ENCODE measurements at places on chromosomes 2 and 18.
A peak's percentile ranks its signal among the peaks of the same experiment; 100 is the strongest.

DNA sequence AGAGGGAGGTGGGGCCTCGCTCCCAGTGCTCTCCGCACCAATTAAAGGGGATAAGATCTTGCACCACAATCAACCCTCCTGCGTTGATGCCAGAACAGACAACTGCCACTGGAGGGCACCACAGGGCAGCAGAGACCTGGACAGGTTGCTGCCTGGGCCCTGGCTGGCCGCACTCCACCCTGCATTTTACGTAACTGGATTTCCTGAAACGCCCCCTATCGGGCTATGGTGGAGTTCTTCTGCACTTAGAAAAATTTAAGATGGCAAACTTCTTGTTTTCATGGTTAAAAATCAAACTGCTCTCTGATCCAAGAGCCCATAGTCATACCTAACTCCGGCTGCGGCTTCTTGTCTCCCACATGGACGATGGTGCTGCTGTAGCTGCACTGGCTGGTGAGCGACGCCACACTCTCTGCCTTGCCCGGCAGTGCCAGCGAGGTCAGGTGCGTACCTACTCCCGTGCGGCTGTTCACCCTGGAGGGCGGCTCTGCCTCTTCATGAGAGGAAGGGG is 16.8 kb upstream of the HES6 start:
- DNase-seq, result peak; percentile 74
- H3K36me3 ChIP-seq, result peaks cover 96% of the 10 kb centered on the region
- H3K27ac ChIP-seq, result no peak overlapping the region
- no peaks in the 10 kb centered on the region for H3K27me3 ChIP-seq
- no peaks in the 10 kb centered on the region for H3K4me1 ChIP-seq
- no peak overlapping the region for H3K4me3 ChIP-seq

GRCh38 chr2:189350540-189351209 is 90.6 kb upstream of the WDR75 start:
- DNase-seq, result no peak
- no peak overlapping the region for H3K27ac ChIP-seq
- no peaks in the 10 kb centered on the region for H3K27me3 ChIP-seq
- H3K36me3 ChIP-seq, result no peaks in the 10 kb centered on the region
- no peak overlapping the region for H3K4me3 ChIP-seq

- no peak overlapping the region for H3K4me3 ChIP-seq
- no peak for DNase-seq
- no peaks in the 10 kb centered on the region for H3K4me1 ChIP-seq
- no peaks in the 10 kb centered on the region for H3K36me3 ChIP-seq
Observed at GRCh38 chr18:44386401-44386800, 294.3 kb upstream of the SETBP1 start.

DNA sequence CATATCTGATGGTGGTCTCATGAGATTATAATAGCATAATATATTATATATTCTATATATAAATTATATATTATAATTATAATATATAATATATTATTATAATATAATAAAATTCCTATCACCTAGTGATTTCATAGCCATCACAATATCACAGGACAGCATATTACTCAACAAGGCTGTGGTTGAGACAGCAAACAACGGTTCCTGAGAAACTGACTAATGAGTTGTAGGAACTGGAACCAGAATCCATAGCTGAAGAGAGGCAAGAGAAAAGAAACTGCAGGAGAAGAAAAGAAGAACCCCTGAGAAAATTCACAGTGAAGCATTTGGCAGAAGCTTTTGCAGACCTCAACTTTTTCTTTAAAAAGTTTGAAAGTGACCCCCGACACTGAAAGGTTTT is 84.0 kb downstream of the BCL2L11 start:
- H3K4me1 ChIP-seq, result peaks cover 16% of the 10 kb centered on the region
- DNase-seq, result no peak

GRCh38 chr2:126946318-126947102 is 47.8 kb downstream of the TEX51 start:
- H3K27me3 ChIP-seq, result peaks cover 28% of the 10 kb centered on the region
- DNase-seq, result no peak
- no peak overlapping the region for H3K4me3 ChIP-seq
- H3K4me1 ChIP-seq, result no peaks in the 10 kb centered on the region

- peaks cover 2% of the 10 kb centered on the region for H3K27me3 ChIP-seq
- H3K4me1 ChIP-seq, result no peaks in the 10 kb centered on the region
- H3K36me3 ChIP-seq, result no peaks in the 10 kb centered on the region
- H3K27ac ChIP-seq, result no peak overlapping the region
- H3K4me3 ChIP-seq, result no peak overlapping the region
Observed at GRCh38 chr18:26719896-26720295, 145.6 kb downstream of the AQP4 start.

- DNase-seq, result no peak
- no peak overlapping the region for H3K27ac ChIP-seq
- H3K27me3 ChIP-seq, result peaks cover 10% of the 10 kb centered on the region
- H3K4me3 ChIP-seq, result no peak overlapping the region
Observed at GRCh38 chr2:205642599-205643356, 39.5 kb upstream of the NRP2 start.

DNA sequence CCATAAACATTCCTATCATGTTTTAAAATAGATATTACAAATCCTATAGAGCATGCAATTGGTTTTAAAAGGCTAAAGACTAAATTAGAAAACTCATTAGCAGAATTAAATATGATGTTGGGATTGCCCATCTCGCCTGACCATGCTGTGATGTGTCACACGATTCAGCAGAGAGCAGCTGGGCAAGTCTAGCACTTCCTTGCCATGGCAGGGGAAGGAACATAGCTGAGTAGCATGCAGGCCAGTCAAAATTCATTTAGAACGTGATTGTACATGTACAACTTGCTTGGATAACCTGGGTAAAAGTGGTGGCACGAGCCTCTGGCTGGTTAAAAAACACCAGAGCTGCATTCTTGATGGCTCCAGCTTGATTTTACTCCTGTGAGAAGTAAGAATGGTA is 81.3 kb downstream of the SCN3A start:
- H3K4me3 ChIP-seq, result no peak overlapping the region
- H3K36me3 ChIP-seq, result no peaks in the 10 kb centered on the region
- no peaks in the 10 kb centered on the region for H3K4me1 ChIP-seq
- no peak for DNase-seq
- H3K27me3 ChIP-seq, result no peaks in the 10 kb centered on the region

- no peaks in the 10 kb centered on the region for H3K36me3 ChIP-seq
- peaks cover 3% of the 10 kb centered on the region for H3K4me1 ChIP-seq
- H3K4me3 ChIP-seq, result no peak overlapping the region
- no peak for DNase-seq
Observed at GRCh38 chr2:55118643-55119083, 68.4 kb upstream of the RTN4 start.

GRCh38 chr2:23077596-23077995 is 307.4 kb upstream of the KLHL29 start:
- no peak overlapping the region for H3K4me3 ChIP-seq
- H3K4me1 ChIP-seq, result no peaks in the 10 kb centered on the region
- H3K36me3 ChIP-seq, result no peaks in the 10 kb centered on the region
- DNase-seq, result no peak

GRCh38 chr2:215998636-215999035 is 14.7 kb downstream of the MREG start:
- H3K27me3 ChIP-seq, result no peaks in the 10 kb centered on the region
- H3K4me1 ChIP-seq, result peaks cover 22% of the 10 kb centered on the region
- no peak overlapping the region for H3K27ac ChIP-seq
- H3K36me3 ChIP-seq, result peaks cover 37% of the 10 kb centered on the region
- DNase-seq, result no peak

GRCh38 chr2:203438528-203438927 is 96.6 kb downstream of the RAPH1 start:
- H3K36me3 ChIP-seq, result peaks cover 30% of the 10 kb centered on the region
- no peaks in the 10 kb centered on the region for H3K27me3 ChIP-seq
- DNase-seq, result no peak
- H3K4me3 ChIP-seq, result no peak overlapping the region
- no peak overlapping the region for H3K27ac ChIP-seq

GRCh38 chr2:66323406-66323805 is 111.5 kb upstream of the MEIS1 start:
- no peaks in the 10 kb centered on the region for H3K27me3 ChIP-seq
- H3K4me1 ChIP-seq, result no peaks in the 10 kb centered on the region
- H3K27ac ChIP-seq, result no peak overlapping the region
- H3K4me3 ChIP-seq, result no peak overlapping the region

- no peaks in the 10 kb centered on the region for H3K36me3 ChIP-seq
- no peak for DNase-seq
- H3K4me3 ChIP-seq, result no peak overlapping the region
- no peak overlapping the region for H3K27ac ChIP-seq
Observed at GRCh38 chr2:38207168-38207567, 131.2 kb upstream of the CYP1B1 start.

- no peaks in the 10 kb centered on the region for H3K27me3 ChIP-seq
- peaks cover 29% of the 10 kb centered on the region for H3K36me3 ChIP-seq
- H3K27ac ChIP-seq, result peak overlapping the region; percentile 92
- no peak for DNase-seq
Observed at GRCh38 chr2:32355976-32356680, 695 bp upstream of the BIRC6 start.

DNA sequence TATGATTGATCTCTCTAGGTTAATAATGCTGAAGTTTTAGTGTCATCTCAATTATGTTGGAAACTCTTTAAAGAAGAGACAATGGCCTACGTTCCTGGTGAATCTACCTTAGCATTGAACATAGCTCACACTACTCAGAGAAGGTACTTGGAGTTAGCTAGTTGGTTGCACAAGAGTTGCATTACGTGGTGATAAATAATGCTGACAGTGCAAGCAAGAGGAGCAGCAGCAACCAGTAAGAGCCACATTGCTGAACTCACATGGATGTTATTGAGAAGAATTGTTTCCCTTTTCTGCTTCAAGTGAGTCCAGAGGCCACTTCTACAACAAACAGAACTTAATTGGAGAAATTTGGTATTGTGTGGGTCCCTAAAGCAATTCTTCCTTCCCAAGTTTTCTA is 737.1 kb downstream of the TDRD15 start:
- no peaks in the 10 kb centered on the region for H3K36me3 ChIP-seq
- no peak overlapping the region for H3K27ac ChIP-seq
- DNase-seq, result no peak
- H3K27me3 ChIP-seq, result no peaks in the 10 kb centered on the region

DNA sequence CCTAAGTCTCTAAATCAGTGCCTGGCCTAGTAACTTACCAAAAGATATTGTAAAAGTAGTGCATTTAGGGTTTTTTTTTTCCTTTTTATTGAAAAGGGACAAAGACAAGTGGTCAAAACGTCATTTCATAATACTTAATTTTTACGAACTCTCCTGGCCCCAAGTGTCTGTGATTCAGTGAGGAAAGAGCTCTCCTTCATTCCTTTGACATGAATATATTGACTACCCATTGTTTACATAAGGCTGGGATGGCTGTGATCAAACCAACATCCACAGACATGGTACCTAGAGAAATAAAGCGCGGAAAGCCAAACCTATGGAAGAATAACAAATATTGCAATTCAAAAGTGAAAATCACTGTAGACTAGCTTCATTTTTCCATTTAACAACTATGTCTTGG is 198.4 kb downstream of the BABAM2 start:
- no peak for DNase-seq
- H3K4me1 ChIP-seq, result no peaks in the 10 kb centered on the region
- no peaks in the 10 kb centered on the region for H3K27me3 ChIP-seq

DNA sequence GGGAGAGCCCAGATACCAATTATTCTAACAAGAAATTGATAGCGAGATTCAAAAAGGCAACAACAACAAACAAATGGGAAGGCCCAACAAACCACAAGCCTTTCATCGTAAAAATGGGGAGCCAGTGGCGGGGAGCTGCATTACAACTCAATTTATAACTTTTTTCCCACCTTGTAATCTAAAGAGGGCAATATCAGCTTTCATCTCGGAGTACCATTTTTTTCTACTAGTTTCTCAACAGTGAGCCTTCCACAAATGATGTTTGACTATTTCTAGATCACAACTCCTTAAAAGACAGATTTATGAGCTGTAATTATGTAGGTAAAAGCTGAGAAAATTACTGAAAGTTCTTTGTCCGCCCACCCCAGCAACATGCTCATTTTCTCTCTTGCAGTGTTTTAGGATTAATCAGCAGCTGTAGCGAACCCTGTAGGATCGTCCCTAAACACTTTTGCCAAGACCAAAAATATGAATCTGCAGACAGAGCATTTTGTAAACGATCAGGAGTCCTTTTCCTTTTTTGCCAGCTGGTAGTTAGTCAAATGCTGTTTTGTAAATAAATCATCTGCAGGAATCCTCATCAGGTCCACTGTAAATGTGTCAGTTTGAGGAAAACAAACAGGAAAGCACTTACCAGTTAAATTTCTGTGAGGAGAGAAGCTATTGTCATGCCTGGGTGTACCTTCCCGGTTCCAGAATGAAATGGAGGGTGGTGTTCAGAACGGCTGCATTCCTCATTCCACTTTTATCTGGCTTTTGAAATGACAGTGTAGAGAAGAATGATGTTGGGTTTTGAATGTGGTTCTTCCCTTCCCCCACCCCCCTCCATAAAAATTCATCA is 53.2 kb downstream of the EEF1B2 start:
- H3K27ac ChIP-seq, result no peak overlapping the region
- no peak overlapping the region for H3K4me3 ChIP-seq
- no peak for DNase-seq
- no peaks in the 10 kb centered on the region for H3K4me1 ChIP-seq
- H3K27me3 ChIP-seq, result peaks cover 29% of the 10 kb centered on the region
- no peaks in the 10 kb centered on the region for H3K36me3 ChIP-seq

DNA sequence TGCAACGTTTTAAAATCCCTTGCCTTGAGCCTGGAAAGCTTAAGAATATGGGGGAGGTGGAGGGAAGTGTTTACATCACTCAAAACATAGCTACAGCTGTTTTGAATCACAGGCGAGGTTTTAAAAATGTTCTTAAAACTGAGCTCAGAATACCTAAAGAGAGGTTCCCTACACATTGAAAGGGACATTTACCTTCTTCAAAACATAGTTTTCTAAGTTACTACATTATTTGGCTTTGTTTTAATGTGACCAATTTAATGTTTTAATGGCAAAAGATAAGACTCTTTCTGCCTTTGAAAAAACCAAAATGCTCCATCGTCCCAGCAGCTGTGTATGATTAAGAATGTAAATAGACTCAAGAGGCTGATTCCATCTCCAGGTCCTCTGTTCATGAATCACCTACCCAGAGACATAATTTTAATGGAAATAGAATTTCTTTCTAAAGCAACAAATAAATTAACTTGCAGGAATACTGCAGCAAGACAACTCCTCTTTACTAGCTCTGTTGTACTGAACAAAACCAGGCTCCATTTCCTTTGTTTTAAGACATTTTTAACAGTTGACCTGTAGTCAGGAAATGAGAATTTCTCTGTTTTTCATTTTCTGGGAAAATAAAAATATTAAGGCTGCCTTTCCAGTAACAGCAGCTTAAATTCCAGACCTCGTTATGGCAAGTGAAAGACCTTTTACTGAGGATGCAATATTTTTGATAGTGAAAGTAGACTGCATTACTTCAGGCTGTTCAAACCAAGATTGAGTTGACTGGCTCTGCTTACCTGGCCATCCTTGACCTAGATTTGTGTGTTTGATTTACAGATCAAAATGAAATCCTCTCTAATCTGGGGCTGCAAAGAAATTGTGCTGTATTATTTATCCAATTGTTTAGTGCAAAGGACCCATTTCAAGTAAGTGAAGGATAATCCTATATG is 33.7 kb upstream of the WDR75 start:
- no peaks in the 10 kb centered on the region for H3K27me3 ChIP-seq
- H3K36me3 ChIP-seq, result no peaks in the 10 kb centered on the region
- no peak overlapping the region for H3K27ac ChIP-seq
- H3K4me3 ChIP-seq, result no peak overlapping the region

GRCh38 chr2:221264318-221264717 is 307.8 kb downstream of the EPHA4 start:
- no peaks in the 10 kb centered on the region for H3K36me3 ChIP-seq
- H3K27me3 ChIP-seq, result peaks cover 8% of the 10 kb centered on the region
- H3K27ac ChIP-seq, result no peak overlapping the region
- no peaks in the 10 kb centered on the region for H3K4me1 ChIP-seq
- H3K4me3 ChIP-seq, result no peak overlapping the region
- DNase-seq, result no peak

- H3K4me3 ChIP-seq, result no peak overlapping the region
- H3K36me3 ChIP-seq, result no peaks in the 10 kb centered on the region
- no peaks in the 10 kb centered on the region for H3K4me1 ChIP-seq
- peaks cover 6% of the 10 kb centered on the region for H3K27me3 ChIP-seq
- no peak overlapping the region for H3K27ac ChIP-seq
Observed at GRCh38 chr2:159077869-159078268, 109.4 kb downstream of the TANC1 start.

All from activated T-cell treated with anti-CD3 and anti-CD28 coated beads, Interleukin-2, amount 50 U/mL, for 24 hours (primary cell).